ENCODE measurements at places on chromosomes 2 and 18.
A peak's percentile ranks its signal among the peaks of the same experiment; 100 is the strongest.

GRCh38 chr2:53739032-53739431 lies 28.6 kb upstream of the CHAC2 start:
- no peak for DNase-seq

GRCh38 chr2:231197706-231198290 lies 633 bp upstream of the ARMC9 start:
- no peak for DNase-seq

GRCh38 chr2:191831410-191831994 lies 15.4 kb downstream of the CAVIN2 start:
- no peak for DNase-seq

DNA sequence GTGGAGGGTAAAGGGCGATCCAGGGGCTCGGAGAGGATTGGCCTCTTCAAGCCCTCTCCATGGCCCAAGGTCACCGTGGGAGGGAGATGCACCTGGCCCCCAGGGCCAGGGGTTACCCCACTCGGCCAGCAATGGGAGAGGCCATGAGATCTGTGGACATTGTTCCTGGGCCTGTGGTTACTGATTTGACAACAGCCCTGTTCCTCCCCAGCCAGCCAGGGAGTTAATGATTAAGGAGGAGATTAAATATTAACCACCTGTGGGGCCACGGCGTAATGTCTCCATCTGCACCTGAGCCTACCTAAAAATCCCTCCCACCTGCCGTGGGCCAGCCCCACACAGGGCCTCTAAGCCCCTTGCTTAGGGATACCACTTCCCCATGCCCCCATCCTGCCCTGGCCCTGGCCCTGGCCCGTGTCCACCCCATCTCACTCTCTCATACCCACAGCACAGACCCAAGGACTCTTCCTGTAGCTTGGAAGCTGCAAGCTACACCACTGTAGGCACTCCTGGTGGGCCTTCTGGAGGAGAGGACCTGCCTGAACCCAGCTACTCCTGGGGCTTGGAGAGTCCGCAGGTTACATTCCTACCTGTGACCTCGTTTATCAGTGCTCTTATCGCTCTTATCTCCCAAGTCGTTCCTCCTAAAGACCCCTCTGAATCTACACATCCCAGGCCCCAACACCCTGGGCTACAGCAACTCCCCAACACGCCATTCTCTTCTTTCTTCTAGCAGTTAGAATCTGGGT lies 32.1 kb downstream of the ZFP36L2 start:
- no peak for DNase-seq

DNA sequence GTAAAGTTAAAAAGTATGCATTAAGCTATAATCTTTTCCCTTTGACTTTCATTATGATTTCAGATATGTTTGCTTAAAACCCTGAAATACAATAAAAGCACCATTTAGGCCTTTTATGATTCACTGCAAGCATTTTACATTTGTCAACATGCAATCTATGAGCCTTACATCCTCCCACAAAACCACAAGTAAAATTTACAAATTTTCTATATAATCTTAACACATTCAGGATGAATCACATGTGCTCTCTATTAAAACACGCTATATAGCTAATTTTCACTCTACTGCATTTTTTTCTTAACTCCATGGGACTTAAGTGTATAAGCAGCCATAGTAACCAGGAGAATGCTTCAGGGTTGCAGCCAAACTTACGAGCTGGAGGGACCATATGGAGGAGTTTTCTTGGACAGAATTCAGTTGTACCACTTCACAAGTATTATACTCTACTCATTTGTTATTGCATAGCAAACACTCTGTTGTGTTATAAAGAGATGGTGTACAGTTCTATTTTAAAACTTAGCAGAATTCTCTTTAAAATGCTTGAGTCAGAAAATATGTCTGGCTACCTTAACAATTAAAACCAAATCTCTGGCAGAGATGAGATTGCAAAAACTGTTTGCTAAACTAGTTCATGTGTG lies 293.2 kb downstream of the ALK start:
- DNase-seq = no peak

- DNase-seq = no peak
Measured at GRCh38 chr2:121288454-121289231, 3.6 kb upstream of the TFCP2L1 start.

DNA sequence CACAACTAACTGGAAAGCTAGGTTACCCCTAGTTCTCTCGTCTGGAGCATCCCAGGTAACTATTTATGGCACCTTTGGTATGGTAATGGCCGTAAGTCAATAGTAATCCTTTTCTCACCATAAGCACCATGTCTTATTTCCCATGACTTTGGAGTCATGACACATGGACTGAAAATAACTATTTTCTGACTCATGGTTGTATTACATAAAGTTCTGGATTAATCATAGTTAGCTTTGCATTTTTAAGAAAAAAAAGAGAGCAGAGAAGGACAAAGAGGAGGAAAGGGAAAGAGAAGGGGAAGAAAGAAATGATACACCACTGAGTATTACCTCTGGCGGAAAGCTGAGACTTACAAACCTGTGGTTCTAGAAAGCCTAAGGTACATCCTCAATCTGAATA lies 99.3 kb downstream of the BIN1 start:
- DNase-seq = no peak

DNA sequence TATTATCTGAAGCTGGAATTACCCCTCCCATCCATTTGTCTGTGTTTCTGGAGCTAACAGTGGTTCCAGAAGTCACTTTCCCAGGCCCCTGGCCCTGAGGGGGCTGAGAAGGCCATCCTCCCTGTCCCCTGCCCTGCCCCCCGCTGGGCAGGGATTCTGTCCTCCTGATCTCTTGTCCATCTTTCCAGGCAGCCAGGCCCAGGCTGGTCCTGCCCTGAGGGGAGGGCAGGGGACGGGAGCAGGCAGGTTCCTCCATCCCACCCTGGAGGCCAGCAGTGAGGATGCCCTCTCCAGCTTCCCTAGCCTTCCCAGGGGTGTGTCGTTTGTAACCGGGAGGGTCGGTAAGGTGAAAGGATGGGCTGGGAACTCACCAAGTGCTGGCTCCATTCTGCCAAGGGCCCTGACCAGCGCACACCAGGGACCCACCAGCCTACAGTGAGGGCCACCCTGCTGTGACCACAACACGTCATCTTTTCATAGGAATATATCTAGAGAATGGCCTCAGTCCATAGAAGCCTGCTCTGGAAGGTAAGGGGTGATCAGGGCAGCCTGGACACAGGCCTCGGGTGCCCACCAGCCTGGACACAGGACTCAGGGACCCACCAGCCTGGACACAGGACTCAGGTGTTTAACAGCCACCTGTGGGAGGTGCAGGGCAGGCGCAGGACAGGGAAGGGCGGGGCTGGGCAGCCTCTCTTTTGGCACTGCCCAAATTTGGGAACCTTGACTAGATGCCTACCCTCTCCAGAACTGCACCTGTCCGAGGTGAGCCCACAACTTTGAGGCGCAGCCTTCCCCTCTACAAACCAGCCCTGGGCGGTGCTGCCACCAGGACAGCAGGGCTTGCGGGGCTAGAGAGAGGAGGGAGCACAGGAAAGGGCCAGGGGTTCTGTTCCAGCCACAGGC lies 35.8 kb upstream of the GPC1 start:
- DNase-seq = no peak

DNA sequence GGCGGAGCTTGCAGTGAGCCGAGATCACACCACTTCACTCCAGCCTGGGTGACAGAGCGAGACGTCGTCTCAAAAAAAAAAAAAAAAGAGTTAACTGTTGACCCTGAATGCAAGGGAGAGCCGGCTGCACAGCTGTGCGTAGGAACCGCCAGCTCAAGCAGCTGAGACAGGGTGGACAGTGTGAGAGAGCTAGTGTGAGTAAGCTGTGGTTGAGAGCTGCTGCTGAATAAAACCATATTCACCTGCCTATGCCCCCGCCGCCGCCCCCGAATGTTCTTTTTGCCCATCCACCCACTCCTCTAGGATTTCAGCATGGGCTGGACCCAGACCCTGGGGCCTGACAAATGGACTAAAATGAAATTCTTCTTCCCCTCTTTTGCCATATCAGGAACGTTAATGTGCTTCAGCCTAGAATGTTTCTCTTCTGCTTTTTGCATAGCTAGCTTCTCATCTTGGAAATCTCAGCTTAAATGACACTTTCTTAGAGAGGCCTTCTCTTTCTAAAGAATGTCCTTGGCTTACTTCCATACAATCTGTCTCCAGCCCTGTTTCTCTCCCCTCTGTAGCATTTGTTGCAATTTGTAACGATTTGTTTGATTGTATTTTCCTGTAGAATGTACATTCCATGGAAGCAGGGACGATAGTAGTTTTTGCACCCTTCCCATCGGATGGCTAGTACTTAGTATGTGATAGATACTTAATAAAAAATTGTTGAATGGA lies 142.7 kb downstream of the KLHL14 start:
- DNase-seq = no peak

- no peak for DNase-seq
Measured at GRCh38 chr2:3443506-3444084, 64.1 kb downstream of the TRAPPC12 start.

- no peak for DNase-seq
Measured at GRCh38 chr18:48136827-48137373, 206.4 kb upstream of the SMAD2 start.

DNA sequence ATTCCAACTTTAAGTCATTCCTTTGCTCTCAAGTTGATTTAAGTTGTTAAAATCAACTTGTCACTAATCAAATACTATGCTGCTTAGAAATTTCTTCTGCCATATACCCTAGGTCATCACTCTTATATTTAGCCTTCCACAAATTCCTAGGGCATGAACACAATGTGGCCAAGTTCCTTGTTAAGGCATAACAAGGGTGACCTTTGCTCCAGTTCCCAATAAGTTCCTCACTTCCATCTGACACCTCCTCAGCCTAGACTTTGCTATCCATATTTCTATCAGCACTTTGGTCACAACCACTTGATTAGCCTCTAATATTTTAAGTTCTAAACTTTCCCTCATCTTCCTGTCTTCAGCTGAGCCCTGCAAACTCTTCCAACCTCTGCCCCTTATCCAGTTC lies 9.9 kb upstream of the TMEM37 start:
- no peak for DNase-seq

DNA sequence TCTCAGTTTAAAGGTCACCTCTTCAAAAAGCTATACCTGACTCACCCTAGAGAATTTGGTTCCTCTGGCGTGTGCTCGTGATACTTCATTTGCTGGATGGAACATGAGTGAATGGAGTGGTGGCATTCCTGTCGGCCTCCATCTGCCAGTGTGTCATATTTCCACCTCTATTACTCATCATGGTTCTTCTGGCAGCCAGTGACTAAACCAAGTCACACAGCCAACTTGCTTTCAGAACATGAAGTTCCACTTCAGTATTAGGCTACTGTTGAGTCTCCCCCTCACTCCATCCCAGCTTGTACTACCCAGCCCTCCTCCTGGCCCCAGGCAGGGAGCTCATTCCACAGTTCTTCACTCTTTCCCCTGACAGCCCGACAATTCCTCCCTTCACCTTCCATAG lies 169.8 kb downstream of the MREG start:
- DNase-seq = no peak

- DNase-seq = peak; percentile 73
Measured at GRCh38 chr18:34659579-34660517, 50.2 kb upstream of the DTNA start.

DNA sequence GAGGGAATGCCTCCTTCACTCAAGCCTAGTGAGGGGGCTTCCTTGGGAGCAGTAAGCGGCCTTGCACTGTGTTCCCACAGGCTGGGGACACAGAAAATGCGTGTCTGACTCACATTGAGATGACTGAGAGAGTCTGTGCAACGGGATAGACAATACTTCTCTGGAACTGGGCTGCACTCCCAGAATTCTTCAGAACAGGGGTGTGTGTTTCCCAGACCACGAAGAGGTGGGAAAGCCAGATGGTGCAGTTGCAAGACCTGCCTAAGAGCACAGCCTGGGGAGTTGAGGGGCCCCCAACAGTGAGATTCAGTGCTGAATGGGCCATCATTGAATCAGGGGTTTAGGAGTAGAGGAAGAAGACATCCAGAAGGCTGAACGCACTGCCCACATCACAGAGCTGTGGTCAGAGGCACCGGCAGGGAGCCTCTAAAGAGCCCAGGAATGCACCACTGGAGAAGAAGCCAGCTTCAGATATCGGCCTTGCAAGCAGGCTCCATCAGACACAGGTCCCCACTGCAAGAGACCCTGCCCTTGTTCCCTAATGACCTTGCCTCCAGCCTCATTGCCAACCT lies 36.6 kb upstream of the MRPL19 start:
- no peak for DNase-seq

- DNase-seq = no peak
Measured at GRCh38 chr2:30631051-30631671, 176.1 kb downstream of the CAPN13 start.

- no peak for DNase-seq
Measured at GRCh38 chr2:96158554-96158940, 13.3 kb upstream of the DUSP2 start.

GRCh38 chr2:231393149-231394131 lies 2.1 kb upstream of the B3GNT7 start:
- no peak for DNase-seq

DNA sequence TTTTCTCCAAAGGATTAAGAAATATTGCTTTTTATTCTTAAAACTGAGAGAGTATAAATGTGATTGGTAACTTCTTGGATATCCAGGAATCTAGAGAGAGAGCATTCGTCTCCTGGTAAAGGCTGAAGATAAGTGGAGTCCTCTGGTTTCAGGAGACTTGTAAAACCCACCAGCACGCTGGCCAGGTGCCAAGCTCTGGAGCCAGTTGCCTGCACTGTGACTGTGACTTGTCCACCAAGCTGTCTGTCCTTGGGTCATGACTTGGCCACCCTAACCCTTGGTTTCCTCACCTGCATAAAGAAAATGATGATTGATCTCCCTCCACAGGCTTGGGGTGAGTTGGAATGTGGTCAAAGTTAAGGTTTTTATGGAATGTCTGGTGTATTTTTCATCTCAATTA lies 185.4 kb upstream of the NCKAP5 start:
- DNase-seq = no peak

DNA sequence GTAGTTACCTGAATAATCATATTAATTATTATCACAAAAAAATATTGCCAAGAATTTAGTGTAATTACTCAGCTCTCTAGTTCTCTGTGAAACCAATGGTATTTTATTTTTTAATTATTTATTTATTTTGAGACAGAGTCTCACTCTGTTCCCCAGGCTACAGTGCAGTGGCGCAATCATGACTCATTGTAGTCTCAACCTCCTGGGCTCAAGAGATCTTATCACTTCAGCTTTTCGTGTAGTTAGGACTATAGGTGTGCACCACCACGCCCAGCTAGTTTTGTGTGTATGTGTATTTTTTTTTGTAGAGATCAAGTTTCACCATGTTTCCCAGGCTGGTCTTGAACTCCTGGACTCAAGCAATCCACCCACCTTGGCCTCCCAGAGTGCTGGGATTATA lies 440.4 kb upstream of the CDH20 start:
- no peak for DNase-seq

DNA sequence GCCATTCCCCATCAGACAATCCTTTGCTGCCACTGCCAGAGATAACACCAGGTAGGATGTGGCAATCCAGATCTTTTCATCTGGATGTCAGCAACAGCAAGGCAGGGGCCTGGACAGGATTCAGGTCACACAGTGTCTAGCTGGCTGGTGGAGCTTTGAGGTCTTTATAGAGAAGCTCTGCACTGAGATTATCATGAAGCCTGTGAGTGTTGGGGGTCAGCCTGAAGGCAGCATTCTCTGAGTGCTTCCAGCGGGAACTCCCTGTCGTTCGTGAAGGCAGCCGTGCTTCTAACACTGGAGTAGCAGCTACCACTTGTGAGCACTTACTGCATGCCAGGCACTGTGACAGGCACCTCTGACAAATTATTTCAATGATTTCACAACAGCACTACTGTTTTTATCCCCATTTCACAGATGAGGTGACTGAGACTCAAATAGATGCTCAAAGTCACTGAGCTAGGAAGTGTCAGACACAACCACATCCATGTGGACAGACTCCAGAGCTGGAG lies 85.7 kb downstream of the SEMA4F start:
- no peak for DNase-seq

- peak; percentile 93 for DNase-seq
Measured at GRCh38 chr18:76565238-76566173, 70.5 kb upstream of the ZNF516 start.

All from NCI-H510A (cell line).